ENCODE measurements at places on chromosomes 13 and 19.

DNA sequence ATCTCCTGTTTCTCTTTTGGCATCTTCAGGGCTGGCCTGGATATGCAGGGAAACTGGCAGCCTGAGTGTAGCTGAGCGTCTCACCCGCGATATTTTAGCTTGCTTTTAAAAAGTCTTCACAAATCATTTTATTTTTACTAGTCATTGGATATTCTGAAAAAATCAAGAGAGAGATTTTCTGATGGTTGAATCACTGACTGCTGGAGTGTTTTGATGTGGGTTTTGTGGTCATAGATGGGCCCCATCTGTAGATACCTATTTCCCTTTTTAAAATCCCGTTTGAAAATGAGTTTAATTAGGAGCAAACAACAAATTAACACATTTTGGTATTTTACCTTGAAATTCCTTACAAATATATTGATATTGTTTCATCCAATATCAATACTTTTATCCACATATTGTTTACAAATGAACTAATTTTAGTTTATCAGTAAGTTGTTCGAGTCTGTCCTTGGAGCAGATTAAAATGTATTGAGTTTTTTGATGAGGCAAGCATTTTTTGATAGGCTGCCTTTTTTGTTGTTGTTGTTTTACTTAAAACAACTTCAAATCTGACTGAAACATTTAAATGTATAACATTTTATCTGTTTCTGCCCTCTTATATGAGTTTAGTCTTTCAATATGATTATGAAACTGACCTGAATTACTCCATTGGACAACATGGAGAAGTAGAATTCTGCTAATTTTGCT is 21.5 kb upstream of the OXGR1 start:
- peak; percentile 38 for DNase-seq

GRCh38 chr13:39397226-39397895 is 205.6 kb downstream of the LHFPL6 start:
- no peak for DNase-seq

GRCh38 chr13:103525530-103525929 is 459.3 kb upstream of the SLC10A2 start:
- no peak for DNase-seq

- no peak for DNase-seq
Measured at GRCh38 chr19:30214651-30215051, 157.5 kb upstream of the ZNF536 start.

GRCh38 chr13:78742659-78743058 is 83.7 kb upstream of the OBI1 start:
- no peak for DNase-seq

- no peak for DNase-seq
Measured at GRCh38 chr19:1655987-1656608, 3.7 kb upstream of the TCF3 start.

GRCh38 chr13:66425741-66426140 is 804.4 kb downstream of the PCDH9 start:
- peak; percentile 53 for DNase-seq

GRCh38 chr19:54287456-54287855 is 6.5 kb upstream of the LILRB2 start:
- DNase-seq, result peak; percentile 68

GRCh38 chr13:68261105-68261504 is 1031.0 kb upstream of the PCDH9 start:
- DNase-seq, result no peak

All from fibroblast of upper back skin (primary cell).